Ecto neural progenitor cell (in vitro differentiated cells): ENCODE measurements at places on chromosomes 7 and 10.

DNA sequence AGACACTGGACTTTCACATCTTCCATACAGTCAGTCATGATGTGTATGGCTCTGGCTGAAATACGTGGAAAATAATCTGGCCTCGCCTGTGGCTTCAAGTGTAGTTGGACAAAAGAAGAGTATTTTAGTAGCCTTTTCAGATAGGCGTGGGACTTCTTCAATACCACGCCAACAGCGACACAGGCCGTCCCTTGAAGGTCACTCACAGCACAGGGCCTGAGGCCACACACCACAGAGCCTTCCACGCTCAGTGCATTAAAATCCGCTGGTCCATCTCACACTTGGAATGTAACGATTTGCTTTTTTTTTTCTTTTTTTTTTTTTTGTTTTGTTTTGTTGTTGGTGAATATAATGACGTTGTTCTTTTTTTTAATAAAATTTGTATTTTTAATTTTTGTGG lies 51.8 kb upstream of the SUN1 start:
- DNase-seq: no peak

- DNase-seq: peak; percentile 61
Observed at GRCh38 chr7:28410628-28411531, 1.4 kb upstream of the CREB5 start.

- DNase-seq: no peak
Observed at GRCh38 chr7:136353287-136353686, 376.1 kb upstream of the MTPN start.

DNA sequence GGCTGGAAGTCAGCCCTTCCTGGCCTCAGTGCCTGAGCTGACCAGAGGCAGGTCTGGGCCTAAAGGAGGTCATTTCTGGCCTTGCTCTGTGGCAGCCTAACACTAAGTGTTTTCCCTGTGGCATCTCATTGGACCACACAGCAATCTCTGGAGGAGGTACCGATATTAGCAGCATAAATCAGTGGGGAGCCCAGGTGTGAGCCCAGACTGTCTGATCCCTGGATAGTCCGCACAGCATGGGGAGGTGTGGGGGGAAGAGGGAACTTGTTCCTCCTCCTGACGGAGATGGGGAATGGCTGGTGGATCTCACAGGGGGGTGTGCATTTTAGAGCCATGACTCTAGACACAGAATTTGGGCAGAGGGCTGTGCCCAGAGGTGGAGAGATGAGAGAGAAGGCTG lies 11.0 kb upstream of the PPIF start:
- DNase-seq: no peak

DNA sequence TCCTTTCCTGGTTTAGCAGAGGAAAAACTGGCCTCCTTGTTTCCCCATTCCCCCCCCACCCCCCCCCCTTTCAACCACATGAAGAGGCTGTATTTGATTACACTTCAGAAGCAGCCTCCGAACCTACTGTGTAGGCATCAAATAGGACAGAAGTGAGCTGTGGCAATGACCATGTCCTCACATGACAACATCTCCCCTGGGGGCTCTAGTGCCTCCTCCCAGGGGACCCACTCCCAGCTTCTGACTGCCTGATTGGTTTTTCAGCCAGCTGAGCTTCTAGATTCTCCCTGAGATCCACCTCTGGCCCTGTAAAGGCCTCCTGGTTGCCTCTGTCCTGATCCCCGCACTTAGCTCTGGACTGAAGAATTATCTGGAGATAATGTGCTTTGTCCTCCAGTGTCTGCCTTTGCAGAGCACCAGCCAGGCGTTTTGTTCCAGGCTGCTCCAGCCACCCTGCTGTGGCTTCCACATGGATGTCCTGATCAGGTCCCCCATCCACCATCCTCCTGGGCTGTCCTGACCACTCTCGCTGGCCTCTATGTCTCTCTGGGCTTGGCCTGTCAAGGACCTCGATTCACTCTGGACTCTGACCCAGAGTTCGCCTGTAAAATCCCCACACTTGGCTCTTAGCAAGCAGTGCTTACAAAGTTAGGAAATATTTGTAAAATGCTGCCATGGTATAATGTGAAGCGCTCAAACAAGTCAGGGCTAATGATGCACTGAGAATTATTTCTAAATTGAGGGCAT lies 42.4 kb upstream of the TOMM7 start:
- no peak for DNase-seq

DNA sequence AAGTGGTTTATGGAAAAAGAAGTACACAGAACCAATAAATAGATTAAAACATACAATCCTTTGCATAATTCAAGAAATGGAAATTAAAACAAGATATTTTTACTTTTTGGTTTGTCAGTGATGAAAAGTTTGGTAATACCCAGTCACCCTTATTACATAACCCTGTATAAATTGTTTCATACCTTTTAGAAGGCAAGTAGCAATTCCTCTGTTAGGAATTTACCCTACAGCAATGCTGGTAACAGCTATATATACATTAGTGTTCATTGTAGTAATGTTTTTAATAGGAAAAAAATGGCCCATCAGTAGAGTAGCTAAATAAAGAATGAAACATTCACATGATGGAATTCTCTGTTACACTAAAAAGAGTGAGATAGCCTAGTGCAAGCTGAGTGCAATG lies 42.7 kb downstream of the PTPN12 start:
- no peak for DNase-seq

DNA sequence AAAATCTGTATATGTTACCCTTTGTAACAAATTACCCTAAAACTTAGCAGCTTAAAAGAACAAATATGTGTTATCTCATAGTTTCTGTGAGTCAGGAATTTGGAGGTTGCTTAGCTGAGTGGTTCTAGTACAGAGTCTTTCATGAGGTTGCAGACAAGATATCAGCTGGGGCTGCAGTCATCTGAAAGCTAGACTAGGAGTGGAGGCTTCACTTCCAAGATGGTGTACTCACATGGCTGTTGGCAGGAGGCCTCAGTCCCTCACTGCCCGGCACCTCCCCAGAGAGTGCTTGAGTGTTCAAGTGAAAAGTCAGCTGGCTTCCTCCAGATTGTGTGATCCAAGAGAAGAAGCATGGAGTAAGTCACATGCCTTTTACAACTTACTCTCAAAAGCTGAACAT lies 16.9 kb upstream of the GGCT start:
- no peak for DNase-seq

- no peak for DNase-seq
Observed at GRCh38 chr10:114698271-114699061, 40.4 kb upstream of the ABLIM1 start.

GRCh38 chr10:88227342-88228018 lies 355.6 kb downstream of the RNLS start:
- DNase-seq: no peak

GRCh38 chr10:84097787-84098353 lies 41.4 kb upstream of the GHITM start:
- no peak for DNase-seq

- DNase-seq: no peak
Observed at GRCh38 chr10:77533146-77533886, 104.3 kb downstream of the KCNMA1 start.

DNA sequence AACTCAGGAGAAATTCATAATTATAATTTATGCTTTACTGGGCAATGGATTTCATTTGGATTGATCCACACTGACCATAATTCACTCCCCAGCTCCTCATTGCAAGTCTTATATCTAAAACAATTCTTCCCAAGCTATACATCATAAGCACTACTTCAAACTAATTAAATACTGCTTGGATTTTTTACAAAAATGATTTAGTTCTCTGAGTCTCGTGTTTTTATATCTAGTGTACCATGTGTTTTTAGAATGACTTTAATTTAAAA lies 443.8 kb downstream of the GPAM start:
- DNase-seq: no peak

- no peak for DNase-seq
Observed at GRCh38 chr7:55515569-55516279, 56.6 kb downstream of the VOPP1 start.

DNA sequence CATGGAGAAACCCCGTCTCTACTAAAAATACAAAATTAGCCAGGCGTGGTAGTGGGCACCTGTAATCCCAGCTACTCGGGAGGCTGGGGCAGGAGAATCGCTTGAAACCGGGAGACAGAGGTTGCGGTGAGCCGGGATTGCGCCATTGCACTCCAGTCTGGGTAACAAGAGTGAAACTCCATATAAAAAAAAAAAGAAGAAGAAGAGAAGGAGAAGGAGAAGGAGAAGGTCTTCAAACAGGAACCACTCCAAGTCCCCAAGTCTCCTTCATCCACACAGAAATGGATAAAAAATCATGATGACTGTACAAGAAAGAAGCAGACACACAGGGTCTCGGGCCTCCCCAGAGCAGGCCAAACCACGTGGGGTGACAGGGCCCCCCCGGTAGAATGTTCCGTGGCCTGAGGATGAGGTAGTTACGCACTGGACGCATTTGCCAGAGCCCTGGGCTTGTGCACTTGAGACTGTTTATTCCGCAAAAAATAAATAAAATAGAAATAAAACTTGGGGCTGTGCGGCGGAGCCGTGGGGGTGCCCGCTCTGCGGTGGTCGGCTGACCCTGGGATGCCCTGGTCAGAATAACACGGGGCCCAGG lies 15.8 kb downstream of the VENTX start:
- DNase-seq: no peak

DNA sequence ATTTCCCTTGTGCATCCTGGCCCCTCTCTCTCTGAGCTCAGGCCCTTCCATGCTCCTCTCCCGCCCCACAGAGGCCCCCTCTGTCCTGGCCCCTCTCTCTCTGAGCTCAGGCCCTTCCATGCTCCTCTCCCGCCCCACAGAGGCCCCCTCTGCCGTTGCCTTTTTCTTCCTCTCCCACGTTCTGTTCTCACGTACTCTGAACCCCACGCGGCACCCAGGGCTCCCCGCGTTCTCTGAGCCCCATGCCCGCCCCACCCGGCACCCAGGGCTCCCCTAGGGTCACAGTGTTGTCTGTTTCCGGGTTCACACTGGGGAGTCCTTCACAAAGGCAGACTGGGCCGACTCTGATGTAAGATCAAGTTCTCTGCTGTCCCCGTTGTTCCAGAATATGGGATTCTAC lies 336.8 kb downstream of the DNAJB6 start:
- no peak for DNase-seq
